ENCODE measurements at places on chromosomes 3 and 15.

DNA sequence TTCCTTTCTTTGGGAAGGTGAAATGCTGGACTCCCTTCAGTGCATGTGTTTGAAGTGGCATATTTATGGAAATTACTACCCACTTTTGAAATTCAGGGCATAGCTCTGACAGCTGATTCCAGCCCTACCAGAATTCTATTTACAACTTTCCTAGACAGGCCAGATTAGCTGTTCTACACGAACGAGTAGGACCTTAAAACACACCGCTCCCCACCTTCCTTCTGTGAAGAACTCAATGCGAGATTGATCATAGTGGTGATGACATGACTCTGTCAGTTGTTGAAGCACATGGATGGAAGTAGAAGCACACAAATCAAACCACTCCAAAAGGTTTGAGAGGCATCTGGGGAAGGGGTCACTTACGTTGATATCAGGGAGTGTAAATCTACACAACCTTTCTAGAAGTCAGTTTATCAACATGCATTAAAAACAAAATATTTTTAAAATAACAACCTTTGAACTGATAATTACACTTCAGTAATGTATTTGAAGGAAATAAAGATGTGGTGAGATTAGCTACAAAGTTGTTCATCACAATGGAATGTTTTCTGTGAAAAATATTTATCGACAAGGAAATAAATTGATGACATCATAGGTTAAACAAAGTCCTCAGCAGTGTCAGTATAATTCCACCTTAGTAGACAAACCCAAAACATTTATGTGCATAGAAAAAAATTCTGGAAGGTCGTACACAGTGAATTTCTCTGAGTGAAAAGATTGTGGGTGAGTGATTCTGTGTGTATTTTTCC, 29.8 kb downstream of the RARB start:
- peak; percentile 25 for DNase-seq

GRCh38 chr3:59659755-59660154, 609.9 kb upstream of the CFAP20DC start:
- no peak for DNase-seq

GRCh38 chr15:85642693-85643066, 152.0 kb downstream of the KLHL25 start:
- no peak for DNase-seq

- peak; percentile 29 for DNase-seq
Measured at GRCh38 chr3:188491276-188491687, 337.3 kb downstream of the LPP start.

DNA sequence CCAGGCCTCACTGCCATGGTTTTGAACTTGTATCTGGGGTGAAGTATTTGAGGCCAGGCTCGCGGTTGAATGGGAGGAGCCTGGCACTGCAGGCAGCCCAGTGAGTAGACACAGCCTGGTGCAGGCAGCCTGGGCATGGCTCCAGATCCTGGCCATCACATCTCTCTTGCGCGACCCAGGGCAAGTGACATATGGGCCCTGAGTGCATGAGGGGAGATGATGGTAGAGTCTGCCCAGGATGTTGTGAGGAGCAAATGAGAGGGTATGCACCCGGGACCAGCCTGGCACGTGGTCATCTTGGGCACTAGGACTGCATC, 103.5 kb downstream of the TBC1D2B start:
- DNase-seq: no peak
